ENCODE measurements at places on chromosomes 13 and 19.

DNA sequence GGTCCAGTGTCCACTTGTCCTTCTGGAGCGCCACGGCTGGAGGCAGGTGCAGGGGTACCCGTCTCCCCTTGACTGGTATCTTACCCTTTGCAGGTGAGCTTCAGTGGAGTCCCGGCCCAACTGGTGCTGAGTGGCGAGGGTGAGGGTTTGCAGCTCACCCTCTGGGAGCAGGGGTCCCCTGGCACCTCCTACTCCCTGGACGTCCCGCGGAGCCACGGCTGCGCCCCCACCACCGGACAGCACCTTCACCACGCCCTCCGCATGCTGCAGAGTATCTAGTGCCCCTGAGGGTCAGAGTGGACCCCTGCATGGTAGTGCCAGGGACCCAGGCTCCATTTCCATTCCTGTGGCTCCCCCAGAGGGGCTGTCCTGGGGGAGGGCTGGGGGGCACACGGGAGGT, 11.1 kb downstream of the PLK5 start:
- DNase-seq: no peak

- DNase-seq: no peak
Measured at GRCh38 chr19:6103217-6103644, 7.1 kb downstream of the RFX2 start.

DNA sequence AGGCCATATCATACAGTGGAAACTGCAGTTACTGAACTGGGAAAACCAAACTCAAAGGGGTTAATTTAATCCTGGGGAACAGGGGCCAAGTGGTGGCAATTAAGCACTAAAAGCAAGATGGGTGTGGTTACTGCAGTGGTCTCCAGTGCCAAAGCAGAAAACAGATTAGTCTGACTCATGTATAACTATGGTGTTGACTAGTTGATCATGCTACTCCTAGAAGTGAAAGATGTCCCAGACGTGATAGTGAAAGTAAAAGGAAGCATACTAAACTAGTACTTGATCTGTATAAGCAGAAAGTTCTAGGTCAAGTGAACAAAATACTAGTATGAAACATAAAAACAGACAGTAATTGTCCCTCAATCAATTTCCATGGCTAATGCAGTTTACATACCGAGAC, 360.0 kb upstream of the SLITRK5 start:
- DNase-seq: no peak

GRCh38 chr13:94822356-94822755, 110.0 kb upstream of the SOX21 start:
- no peak for DNase-seq

- no peak for DNase-seq
Measured at GRCh38 chr13:77305266-77305665, 21.6 kb downstream of the MYCBP2 start.

GRCh38 chr13:99277629-99278028, 19.4 kb upstream of the GPR18 start:
- no peak for DNase-seq

- DNase-seq: no peak
Measured at GRCh38 chr13:102905905-102906771, 60.3 kb downstream of the ERCC5 start.

DNA sequence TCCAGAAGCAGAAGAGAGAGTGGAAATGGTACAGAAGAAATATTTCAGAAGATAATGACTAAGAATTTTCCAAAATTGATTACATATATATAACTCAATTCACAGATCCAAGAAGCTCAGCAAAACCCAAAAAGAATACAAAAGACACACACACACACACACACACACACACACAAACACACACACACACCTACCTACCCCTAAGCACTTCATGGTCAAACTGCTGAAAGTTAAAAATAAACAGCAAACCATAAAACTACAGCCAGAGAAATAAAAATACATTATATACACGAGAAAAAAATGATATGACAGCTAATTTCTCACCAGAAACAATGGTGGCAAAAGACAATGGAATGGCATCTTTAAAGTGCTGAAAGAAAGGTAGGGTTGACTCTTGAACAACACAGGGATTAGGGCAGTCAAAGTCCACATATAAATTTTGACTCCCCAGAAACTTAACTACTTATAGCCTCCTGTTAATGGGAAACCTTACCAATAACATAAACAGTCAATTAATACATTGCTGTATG, 49.2 kb downstream of the DIAPH3 start:
- no peak for DNase-seq

DNA sequence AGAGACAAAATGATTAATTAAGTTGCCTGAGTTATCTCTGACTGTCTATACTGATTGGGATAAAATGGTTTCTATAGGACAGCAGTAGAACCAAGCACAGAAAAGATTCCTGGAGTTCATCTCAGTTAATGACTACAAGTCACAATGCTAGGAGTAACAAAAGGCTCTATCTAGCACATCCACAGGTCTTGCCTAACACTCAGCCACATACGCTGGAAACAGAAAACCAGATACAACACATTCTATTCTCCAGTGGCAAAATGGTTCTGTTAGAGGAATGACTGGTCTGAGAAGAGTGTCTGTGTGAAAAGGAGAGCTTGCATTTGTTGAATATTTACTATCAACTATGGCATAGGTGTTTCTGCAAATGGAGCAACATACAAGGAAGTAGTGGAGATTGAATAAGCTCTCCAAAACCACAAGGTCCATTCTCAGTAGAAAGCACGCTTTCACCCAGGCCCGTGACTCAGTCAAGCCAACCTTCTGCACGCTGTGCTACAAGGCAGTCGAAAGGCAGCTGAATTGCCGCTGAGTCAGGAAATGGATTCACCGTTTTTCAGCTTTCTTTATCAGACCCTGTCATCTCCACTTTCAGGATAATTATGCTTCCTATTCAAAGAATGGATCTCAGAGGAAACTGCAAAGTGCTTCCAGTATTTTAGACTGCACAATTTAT, 761.5 kb downstream of the EFNB2 start:
- no peak for DNase-seq

DNA sequence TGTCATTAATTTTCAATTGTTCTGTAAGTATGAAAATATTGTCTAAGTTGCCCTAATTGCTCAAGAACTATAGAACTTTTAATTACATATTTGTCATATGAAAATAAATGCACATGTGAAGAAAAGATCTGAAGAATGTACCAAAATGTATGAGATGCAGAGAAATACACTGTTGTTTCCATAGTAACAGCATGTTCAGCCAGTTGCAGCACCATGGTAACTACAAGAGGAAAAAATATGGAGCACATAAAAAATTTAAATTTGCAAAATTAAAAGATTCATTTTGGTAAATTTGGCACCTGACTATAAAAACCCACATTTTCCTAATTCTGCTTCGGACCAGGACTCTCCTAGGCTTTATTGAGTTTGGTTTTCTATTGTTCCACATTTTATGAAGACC, 1170.0 kb upstream of the MIR17HG start:
- no peak for DNase-seq

GRCh38 chr13:91586609-91587008, 188.2 kb downstream of the GPC5 start:
- no peak for DNase-seq

DNA sequence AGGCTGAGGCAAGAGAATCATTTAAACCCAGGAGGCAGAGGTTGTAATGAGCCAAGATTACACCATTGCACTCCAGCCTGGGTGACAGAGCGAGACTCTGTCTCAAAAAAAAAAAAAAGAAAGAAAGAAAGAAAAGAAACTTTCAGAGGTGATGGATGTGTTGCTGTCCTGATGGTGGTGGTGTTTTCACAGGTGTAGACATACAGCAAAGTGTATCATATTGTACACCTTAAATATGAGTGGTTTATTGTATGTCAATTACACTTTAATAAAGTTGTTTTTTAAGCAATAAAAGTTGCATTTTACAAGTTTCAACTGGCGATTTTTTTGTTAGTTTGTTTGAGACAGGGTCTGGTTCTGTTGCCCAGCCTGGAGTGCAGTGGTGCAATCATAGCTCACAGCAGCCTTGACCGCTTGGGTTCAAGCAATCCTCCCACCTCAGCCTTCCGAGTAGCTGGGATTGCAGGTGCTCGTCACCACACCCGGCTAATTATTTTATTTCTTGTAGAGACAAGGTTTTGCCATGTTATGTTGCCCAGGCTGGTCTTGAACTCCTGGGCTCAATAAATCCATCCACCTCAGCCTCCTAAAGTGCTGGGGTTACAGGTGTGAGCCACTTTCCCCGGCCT, 13.5 kb upstream of the INSR start:
- no peak for DNase-seq

DNA sequence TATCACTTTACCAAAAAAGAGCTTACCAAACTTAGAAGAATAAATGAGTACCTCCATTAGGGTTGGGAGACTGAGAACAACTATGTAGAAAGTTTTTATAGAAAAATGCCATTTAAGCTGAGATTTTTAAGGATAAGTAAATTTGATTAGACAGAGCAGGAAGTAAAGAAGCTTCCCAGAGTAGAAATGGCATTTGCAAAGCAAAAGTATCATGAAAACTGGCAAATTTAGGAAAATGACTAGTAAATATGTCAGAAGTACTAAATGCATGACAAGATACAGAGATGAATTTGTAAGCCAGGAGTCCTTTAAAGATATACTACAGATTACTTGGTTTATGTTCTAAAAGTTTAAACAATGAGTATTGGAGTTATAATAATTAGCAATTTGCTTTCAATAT, 2581.8 kb downstream of the PCDH9 start:
- DNase-seq: no peak

- no peak for DNase-seq
Measured at GRCh38 chr19:39970425-39970674, 615 bp upstream of the PSMC4 start.

GRCh38 chr13:62919491-62919890, 1503.8 kb upstream of the PCDH20 start:
- DNase-seq: no peak

DNA sequence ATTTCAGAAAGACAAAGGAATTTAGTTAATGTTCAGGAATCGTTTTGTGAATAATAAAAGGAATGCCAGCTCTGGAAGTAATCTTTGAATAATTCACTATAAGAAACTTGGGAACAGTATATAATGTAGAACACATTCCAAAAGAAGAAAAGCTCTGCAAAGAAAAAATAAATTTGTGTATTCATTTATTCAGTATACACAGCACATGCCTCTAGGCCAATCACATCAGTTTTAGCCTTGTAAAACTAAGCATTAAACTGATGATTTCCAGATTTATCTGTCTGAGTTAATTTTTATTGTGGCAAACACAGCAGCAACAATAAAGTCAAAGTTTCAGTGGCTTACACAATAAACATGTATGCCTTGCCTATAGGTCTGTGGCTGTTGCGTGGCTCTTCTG, 5.7 kb upstream of the RXFP2 start:
- DNase-seq: no peak

GRCh38 chr19:41261474-41262190, 2.5 kb upstream of the HNRNPUL1 start:
- DNase-seq: no peak

- DNase-seq: no peak
Measured at GRCh38 chr13:113058988-113059850, 46.4 kb upstream of the F7 start.

GRCh38 chr13:20157151-20157796, 3.6 kb downstream of the GJA3 start:
- no peak for DNase-seq

DNA sequence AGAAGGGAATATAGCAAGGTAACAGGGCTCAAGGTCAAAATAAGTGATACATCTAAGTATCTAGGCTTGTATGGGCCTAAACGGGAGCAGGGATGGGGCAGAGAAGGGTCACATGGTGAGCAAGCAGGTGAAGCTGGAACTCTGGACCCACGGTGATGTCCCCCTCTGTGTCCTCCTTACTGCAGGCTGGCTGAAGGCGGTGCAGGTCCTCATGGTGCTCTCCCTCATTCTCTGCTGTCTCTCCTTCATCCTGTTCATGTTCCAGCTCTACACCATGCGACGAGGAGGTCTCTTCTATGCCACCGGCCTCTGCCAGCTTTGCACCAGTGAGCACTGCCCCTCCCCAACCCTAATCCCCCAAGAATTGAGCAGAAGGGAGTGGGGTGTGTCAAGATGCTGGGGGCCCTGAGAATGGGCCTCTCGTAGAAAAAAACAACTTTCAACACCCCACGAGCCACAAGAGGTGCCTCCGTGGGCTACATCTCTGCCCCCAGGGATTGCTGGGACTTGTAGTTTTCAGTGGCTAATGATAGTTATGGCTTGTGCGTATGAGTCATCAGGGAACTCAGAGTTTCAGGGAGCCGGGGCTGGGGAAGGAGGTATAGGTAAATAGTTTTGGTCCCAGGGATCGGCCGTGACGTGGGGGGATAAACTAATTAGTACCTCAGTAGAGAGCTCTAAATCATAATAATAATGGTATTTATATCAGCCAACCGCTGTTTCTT, 4.0 kb downstream of the EMP3 start:
- peak; percentile 53 for DNase-seq

DNA sequence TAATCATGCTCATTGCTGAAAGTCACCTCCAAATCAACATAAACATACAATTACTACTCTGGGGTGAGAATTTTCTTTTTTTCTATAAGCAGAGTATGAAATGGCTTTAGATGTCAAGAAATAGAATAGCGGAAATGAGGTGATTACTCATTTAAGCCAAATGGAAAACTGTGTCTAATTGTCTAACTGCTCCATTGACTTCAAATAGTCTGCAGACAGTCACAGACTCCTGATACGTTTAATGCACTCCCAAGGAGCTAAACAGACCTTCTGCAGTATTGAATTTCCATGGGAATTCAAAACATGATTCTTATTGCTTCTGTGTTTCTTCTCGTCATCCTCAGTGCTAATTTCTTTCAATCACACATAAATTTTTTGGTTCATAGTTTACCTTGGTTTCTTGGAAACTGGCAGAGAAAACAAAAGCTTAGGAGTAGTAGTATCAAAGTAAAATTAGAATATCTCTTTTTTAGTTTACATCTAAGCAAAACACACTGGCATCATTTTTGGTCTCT, 865.2 kb upstream of the SLC10A2 start:
- no peak for DNase-seq

Data from hematopoietic multipotent progenitor cell treated with erythropoietin and hydrocortisone succinate and interleukin-3 and kit ligand, for 15 days (in vitro differentiated cells).